ENCODE measurements at places on chromosomes 5 and 9.

GRCh38 chr5:13955896-13956295, 11.4 kb upstream of the DNAH5 start:
- DNase-seq, result no peak

- DNase-seq, result no peak
These were observed 6.6 kb upstream of the PHYHD1 start for GRCh38 chr9:128913995-128914772.

- DNase-seq, result no peak
These were observed 38.4 kb downstream of the STXBP1 start for GRCh38 chr9:127650518-127650917.

DNA sequence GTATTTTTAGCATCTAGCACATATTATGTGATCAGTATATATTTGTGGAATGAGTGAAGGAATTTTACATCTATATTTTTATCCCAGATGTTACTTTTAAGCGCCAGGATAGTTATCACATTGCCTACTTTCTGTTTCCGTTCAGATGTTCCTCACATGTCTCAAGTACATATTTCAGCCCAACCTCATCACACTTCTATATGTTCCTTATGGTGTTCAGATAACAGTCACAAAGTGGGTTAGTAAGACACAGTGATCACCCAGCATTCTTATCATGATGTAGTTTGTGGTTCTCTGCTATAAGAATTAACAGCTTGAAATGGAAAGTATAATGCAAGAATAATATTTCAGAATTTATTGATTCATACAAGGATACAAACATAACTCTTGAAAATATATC, 170.0 kb upstream of the RASA1 start:
- no peak for DNase-seq

DNA sequence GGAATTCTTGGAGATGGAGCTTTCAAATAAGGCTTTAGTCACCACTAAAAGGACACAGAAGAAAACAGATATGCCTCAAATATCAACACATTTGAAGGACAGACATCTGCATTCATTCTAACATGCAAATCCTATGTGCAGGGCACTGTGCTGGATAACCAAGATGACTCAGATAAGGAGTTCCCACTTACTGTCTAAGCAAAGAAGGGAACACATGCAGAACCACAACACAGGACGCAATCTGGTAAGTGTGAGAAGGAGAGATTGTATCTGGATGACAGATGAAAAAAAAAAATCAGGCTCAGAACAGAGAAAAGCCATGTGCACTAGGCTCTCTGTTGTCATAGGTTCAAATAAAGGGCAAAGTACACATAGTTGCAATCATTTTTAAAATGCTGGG, 42.5 kb downstream of the ELAVL2 start:
- DNase-seq, result no peak

- DNase-seq, result no peak
These were observed 52.7 kb upstream of the CCNG1 start for GRCh38 chr5:163384669-163385068.

- DNase-seq, result no peak
These were observed 423.8 kb upstream of the SLC30A5 start for GRCh38 chr5:68669864-68670575.

- no peak for DNase-seq
These were observed 644.2 kb upstream of the CDH9 start for GRCh38 chr5:27682600-27682999.

DNA sequence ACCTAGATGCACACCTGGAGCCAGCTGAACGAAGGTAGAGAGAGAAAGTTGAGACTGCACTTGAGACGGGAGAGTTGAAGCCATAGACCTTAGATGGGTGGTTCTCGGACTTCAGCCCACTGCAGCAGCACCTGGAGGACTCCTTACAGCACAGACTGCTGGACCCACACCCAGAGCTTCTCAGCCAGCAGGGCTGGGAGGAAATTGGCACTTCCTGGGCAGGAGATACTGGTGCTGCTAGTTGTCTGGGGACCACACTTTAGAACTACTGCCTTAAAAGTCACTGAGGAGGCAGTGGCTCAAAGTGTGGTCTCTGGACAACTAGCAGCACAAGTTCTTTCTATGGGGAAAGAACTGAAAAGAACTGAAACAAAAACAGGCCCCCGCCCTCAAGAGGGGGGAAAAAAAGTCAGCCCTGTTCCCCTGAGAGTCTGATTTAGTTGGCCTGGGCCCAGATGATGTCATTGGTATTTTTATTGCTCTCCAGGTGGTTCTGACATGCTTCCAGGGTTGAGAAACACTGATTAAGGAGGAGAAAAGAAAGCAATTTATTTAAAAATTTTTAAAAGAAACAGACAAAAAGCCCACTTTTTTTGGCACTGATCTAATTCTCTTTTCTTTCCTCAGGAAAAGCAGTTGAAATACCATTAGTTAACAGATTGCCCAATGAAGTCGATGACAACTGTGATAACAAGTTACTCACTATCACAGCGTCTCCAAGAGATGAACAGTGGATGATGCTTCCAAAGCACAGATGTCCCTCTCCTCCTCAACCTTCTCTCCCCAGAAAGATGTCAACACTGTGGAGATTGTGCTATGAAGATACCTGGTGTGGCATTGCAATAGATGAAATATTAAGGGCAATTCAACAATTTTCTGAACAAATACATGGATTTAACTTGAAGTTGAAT, 73.6 kb upstream of the ADAMTS16 start:
- no peak for DNase-seq

GRCh38 chr5:148732692-148733091, 78.4 kb upstream of the HTR4 start:
- no peak for DNase-seq

GRCh38 chr5:93008502-93009207, 572.4 kb downstream of the NR2F1-AS1 start:
- no peak for DNase-seq

DNA sequence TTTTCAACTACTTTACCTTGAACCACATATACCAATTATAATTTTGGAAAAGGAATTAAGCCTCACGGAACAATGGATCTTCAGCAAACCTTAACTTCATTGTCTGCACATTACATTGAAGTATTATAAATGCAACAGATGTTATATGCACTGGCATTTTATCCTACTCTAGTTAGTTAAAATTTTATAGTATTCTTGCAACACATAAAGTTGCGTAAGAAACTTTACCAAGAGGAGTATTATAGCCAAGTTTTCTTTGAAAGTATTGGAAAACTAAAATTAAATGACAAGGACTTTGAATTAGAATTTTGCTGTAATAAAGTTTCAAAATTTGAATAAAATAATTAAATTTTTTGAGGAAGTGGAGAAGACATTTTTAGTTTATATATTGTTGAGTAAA, 63.4 kb upstream of the SREK1 start:
- DNase-seq, result no peak

DNA sequence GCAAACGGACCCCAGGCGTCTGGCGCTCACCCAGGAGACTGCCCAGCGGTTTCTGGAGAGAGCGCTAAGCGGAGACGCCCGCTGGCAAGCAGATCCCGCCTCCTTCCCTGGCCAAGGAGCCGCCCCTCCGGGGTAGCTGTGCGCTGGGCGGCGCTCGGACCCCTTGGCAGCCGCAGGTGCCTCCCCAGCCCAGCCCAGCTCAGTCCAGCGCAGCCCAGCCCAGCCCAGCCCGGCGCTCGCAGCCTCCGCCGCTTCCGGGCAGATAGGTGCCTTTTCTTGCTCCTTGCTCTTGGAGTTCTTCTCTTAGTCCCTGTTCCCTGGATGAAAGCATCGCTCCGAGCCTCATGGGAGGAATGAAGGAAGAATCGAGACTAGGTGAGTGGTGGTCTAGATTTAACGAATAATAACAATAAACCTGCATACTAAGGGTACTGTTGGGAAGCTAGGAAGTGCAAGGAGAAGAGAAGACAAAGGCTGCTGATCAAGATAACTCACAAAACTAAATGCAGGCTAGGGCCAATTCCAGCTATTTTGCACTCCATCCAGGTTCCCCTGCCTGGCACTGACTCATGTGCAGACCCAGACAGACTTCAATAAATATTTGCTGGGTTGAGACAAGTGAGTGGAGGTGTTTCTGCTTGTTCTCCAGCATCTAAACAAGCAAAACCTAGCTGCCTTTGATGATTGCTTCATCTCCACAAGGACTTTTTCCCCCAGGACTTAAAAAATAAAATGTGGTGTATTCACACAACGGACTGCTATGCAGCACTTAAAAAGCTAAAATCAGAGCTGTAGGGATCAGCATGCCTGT, at the start of gene STK32A:
STK32A (plus strand) TSS at position 202 of the 811 bp plus-strand sequence. CDS start 4,609 bp downstream, outside the sequence.
- no peak for DNase-seq

DNA sequence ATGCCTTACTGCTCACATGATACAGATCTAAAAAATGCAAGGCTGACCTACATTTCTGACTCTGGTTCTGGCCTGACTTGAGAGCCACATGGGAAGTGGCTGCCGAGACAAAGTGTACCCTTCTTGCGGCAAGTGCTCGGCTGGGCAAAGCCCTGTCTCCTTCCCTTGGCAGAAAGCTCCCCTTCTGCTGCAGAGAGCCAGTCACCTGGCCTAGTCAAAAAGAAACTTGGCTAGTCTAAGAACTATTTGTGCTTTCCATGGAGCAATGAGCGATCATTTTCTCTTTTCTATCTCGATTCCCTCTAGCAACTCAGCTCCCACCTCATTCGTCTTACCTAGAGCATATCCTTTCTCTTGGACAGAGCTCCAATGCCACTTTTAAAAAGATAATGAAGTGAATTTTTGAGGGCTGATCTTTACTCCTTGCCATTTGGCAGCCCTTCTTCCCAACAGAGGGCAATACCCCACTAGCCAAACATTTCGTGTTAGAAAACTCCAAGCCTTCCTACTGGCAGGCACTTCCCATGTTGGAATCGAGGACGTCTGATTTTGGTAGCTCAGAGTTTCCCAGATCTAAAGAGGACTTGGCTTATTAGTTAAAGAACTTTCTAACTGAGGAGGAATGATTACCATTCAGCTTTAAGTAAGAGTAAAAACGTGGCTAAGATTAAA, 108.1 kb upstream of the PRRC1 start:
- DNase-seq, result no peak
